ENCODE measurements at places on chromosomes 5 and 9. TPM values are rescaled to one million over a fixed set of nuclear protein-coding genes. Genes with fewer than 3 reads are reported as not detected.
A peak's percentile ranks its signal among the peaks of the same experiment; 100 is the strongest.

Gene NDUFB6
- 41.7 TPM for total RNA-seq

Gene PCDHAC1
- total RNA-seq, result 0.07 TPM

Gene UBAP2
- 14.0 TPM for total RNA-seq

Gene LCN1
- total RNA-seq, result not detected

Gene ZBTB26
- total RNA-seq, result 2.7 TPM

Gene F12
- total RNA-seq, result 1.5 TPM

- no peak for DNase-seq
Measured at GRCh38 chr9:114300153-114300845, 22.6 kb upstream of the ORM1 start.

- no peak for DNase-seq
Measured at GRCh38 chr9:7848498-7848897, 48.9 kb upstream of the DMAC1 start.

DNA sequence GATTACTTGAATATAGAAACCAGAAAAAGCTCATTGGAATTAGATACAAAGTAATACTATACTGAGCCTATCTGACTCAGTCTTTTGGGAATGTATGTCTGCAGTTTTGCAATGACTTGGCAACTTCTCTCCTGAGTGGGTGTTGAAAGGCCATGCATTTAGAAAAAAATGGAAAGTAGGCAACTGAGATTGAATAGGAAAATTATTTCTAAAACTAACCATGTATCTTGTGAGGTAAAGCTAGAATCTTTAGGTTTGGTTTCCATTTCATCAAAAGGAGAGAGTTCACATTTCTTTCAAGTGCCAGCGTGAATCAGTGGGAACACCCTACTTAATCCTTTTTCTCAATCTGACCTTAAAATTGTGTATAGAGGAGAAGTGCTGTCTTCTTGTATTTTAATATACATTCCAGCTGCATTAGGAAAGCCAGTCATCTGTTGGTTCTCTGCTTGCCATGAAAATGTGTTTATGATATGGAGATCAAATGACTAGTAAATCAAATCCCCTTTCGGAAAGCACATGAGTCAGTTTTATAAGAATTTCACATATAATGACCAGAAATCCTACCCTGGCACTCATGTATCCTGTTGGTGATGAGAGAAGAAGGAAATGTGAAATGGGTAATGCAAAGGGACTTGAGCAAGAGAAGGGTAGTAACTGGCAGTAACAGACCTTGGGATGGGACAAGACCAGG, 30.4 kb downstream of the NFX1 start:
- peak; percentile 61 for DNase-seq

- DNase-seq, result no peak
Measured at GRCh38 chr5:160023007-160023907, 14.3 kb downstream of the TTC1 start.

GRCh38 chr9:120410925-120411501, 169.0 kb downstream of the CDK5RAP2 start:
- no peak for DNase-seq

GRCh38 chr5:76487821-76488220, 84.7 kb downstream of the IQGAP2 start:
- DNase-seq, result no peak

Data from pulmonary artery endothelial cell (primary cell).